ENCODE measurements at places on chromosomes 12 and 14. TPM values are rescaled to one million over a fixed set of nuclear protein-coding genes. Genes with fewer than 3 reads are reported as not detected.

DNA sequence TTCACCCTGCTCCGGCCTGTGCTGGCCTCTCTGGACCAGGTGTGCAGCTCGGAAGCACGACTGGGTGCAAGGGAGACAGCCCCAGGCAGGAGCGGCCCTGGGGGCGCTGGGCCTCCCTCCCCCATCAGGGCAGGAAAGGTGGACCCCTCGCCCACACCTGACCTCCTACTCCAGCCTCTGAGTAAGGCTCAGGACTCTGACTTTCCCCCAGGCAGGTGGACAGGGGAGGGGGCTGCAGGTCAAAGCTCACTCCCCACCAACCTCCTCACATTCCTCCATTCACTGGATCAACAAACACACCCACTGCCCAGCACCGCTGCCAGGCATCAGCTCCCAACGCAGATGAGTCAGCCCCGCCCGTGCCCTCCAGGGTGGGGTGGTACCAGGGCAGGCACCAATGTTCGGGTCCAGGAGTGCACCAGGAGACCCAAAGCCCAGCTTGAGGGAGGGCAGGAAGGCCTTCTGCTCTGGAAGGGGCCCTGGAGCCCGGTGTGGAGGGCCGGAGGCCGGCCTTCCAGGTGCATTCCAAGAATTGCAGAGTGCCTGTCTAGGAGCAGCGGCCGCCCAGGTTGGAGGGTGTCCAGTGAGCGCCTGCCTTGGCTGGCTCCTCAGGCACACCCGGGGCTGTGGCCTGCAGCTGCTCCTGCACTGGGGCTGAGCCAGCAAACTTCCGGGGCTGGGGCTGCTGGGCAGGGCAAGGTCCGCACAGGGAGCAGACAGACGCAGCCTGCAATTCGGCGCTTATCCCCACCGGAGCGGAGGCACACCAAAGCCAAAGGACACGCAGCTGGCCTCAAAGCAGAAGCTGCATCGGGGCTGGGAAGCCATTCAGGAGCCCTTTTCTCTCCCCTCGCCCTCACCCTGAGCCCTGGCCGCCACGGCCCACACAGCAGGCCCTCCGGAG is 1.6 kb upstream of the INF2 start:
- peak; percentile 27 for DNase-seq

The ING4 gene
- 107 TPM for total RNA-seq

The FAR2 gene
- 0.42 TPM for total RNA-seq

DNA sequence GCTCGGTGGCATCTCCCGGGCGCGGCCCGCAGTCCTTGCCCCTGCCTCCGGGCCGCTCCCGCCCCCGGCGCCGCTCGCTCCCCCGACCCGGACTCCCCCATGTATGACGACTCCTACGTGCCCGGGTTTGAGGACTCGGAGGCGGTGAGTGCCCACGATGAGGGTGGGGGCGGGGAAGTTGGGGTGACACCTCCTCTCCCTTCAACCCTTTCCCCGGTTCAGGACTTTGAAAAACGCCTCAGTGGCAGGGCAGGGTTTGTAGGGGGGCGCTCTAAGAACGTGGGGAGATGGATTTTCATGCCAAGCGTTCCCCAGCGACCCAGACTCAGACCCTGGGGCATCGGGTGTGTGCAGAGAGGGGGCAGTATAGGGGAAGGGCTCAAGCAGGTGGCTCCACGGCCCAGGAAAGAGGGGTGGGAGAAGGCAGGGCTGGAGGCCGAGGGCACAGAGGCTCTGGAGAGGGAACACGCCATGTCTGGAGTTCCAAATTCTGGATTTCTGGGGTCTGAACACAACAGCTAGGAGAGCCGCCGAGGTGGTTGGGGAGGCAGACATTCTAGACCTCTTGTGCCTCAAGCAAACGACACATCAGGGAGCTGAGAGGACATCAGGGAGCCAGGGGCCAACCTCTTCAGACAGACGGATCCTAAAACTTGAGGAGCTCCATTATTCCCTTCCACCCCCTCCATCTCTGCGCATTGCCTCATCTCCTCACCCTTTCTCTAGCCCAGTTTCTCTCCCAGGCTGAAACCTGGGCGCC is 715 bp downstream of the CACNB3 start:
- peak; percentile 33 for DNase-seq

- DNase-seq, result no peak
These were observed 547.3 kb upstream of the NOVA1 start for GRCh38 chr14:27145170-27145569.
